ENCODE measurements at places on chromosomes 3 and 15.

DNA sequence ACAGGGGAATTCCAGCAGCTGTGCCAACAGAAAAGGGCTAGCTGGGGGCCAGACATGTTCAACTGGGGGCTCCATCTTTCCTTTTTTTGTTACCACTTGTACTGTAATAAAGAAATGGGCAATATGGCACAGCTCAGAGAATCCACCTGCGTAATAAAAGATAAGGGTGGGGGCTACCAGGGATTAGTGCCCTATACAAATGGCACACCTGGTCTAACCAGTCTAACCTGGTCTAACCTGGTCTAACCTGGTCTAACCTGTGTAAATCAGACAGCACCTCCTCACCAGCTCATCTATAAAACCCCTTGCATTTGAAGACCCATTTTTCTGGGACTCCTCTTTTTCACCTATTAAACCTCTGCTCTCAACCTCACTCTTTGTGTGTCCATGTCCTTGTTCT is 26.2 kb upstream of the CLDN16 start:
- DNase-seq, result no peak

- no peak for DNase-seq
Observed at GRCh38 chr3:151772825-151773480, 39.2 kb downstream of the AADACL2 start.

DNA sequence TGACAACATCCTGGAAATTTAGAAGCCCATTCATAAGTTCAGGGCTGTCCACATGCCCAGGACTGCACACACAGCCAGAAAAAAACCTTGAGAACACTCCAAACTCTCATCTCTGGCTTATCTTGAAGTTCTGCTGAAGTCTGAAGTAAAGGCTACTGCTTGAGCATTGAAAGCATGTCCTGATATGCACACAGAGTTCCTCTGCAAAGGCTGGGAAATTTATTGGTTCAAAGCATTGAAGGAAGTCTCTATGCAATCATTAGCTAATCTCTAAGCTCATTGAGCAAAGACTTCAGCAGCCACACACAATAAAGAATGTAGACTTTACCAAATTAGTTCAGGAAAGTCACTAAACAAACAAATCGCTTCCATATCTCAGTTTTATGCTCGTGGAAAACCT is 162.0 kb upstream of the STT3B start:
- no peak for DNase-seq

GRCh38 chr3:10518506-10519150 is 13.2 kb upstream of the ATP2B2 start:
- DNase-seq, result no peak

- DNase-seq, result no peak
Observed at GRCh38 chr3:144045766-144046165, 74.1 kb downstream of the DIPK2A start.

- DNase-seq, result no peak
Observed at GRCh38 chr3:147773116-147773630, 364.0 kb downstream of the ZIC1 start.

- no peak for DNase-seq
Observed at GRCh38 chr3:16300881-16301359, 35.9 kb downstream of the OXNAD1 start.

DNA sequence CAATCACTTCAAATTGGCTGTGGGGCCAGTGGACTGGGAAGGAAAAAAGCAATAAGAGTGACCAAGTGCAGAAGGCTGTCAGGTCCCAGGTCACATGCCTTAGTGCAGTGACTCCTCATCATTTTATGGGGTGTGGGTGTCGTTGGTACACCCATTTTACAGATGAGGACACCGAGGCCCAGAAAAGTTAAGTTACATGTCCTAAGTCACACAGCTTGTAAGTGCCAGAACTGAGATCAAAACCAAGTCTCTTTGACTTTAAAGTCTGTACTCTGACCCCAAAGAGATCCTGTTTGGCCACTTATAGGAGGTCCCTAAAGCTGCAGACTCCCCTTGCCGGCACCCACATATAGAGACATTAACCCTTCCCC is 63.0 kb upstream of the POLG start:
- DNase-seq, result no peak

DNA sequence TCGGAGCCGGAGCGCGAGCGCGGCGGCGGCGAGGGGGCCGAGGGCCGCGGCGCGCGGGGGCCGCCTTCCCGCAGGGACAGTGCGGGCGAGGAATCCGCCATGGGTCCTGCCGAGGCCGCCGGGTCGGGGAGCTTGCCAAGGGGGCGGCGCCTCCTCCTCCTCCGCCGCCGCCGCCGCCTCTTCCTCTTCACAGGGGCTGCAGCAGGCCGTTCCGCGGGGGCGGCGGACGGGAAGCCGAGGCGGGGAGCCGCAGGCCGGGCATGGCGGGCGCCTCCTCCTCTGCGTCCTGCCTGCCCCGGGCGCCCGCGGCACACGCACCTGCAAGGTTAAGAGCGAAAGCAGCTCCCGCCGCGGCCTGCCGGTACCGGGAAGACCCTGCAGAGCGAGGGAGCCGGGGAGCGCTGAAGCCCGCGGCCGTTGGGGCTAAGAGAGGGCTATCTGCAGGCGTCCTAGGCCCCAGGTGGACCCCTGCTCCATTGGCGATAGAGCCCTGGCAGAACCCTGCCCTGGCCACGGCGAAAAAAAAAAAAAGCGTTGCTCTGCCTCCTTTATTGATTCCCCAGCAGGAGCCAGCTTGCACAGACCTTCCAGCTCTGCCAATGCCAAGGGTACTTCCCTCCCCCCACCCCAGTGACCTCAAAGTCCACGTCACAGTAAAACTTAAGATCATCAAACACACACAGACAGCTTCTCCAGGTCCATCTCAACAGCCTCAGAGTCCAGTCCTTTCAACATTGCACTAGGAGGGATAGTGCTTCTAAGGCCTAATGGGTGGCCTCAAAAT is at the start of gene LYSMD2:
Gene LYSMD2, minus strand, starts transcription at position 134 of the 784 bp plus-strand sequence. Its CDS starts 33 bp downstream, at position 101.
- DNase-seq, result peak; percentile 71

GRCh38 chr3:196181127-196181546 is 30.1 kb downstream of the ZDHHC19 start:
- no peak for DNase-seq

DNA sequence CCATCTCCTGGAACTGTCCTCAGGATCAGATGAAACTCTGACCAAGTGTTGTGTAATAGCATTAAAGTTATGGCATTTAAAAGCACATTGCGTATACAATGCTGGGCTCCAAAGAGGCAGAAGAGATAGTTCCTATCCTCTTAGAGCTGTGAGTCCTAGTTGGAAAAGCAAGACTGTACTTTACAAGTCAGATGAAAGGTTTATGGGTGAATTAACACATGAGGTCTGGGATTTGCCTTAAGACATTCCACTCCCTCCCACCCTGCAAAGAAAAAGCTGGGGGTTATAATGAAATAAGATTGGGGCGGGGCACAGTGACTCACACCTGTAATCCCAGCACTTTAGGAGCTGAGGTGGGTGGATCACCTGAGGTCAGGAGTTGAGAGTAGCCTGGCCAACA is 35.6 kb downstream of the SNAPC5 start:
- DNase-seq, result no peak
